GM12864 (cell line): ENCODE measurements at places on chromosomes 6 and 20.

- DNase-seq: no peak
Measured at GRCh38 chr6:126633373-126633772, 293.5 kb downstream of the CENPW start.

DNA sequence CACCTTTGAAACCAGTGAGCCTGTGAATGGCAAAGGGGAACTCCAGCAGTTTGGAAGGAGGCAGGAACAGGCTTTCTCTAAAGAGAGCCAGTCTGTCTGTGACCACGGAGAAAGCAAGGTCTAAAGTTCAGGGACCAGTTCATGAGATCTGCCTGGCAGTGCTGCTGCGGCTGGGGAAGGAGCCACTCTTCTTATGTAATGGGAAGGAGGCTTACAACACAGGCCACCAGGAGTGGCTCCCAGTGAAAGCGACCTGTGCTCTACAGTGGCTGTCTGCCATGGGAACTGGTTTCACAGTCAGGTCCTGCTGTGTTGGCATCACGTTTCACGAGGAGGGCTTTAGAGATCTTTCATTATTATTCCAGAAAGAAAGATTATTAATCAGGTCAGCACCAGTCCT lies 291.9 kb upstream of the PRDM1 start:
- DNase-seq: no peak

- no peak for DNase-seq
Measured at GRCh38 chr6:138988469-138988834, 399 bp upstream of the REPS1 start.

GRCh38 chr20:40720826-40721225 lies 31.8 kb upstream of the MAFB start:
- DNase-seq: no peak

DNA sequence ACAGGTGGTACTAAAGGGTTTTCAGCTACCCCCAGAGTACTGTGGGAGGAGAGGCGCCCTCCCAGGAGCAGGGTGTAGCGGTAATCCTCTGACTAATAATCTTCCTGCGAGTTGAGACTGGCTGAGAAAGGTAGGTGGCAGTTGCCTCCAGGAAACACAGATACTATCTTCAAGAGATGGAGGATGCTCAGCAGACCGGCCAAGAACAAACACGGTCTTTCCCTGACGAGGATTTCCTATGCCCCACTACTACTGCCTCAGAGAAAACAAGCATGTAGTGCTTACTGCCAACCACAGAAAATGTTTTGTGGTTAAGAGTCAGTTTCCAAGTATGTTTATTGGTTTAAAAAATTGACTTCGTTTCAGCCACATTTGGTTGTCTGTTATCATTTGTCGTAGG lies 26.8 kb downstream of the C6orf89 start:
- peak; percentile 71 for DNase-seq

DNA sequence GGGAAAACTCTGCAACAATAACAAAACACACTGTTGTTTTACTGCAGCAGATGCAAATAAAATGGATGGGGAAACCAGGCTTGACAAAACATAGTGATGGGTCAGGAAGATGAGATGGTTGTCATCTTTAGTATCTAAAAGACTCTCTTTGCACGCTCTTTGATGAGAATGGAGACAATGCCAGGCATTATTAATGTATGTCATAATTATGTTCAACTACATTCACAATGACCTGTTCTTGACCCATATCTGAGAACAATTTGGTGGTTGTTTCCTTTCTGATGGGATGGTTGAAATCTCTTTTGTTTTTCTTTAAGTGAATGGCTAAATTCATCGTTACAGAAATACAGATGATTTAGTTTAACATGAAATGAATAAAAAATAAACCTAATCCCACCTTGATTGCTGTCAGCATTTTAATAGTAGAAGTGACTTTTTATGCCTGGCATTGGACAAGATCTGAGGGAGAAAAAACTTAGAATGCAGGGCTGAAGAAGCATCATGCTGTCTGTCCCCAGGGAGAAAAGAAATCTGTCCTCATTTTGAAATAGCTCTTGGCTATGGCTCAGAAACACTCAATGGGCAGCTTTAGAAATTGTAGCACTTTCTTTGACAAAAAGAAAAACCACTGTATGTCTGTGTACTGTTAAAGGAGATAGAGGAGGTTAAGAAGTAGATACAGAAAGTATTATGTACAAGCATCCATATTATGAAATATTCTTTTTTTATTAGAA lies 12.4 kb upstream of the GRIK2 start:
- no peak for DNase-seq

GRCh38 chr20:41087777-41088176 lies 49.6 kb upstream of the PLCG1 start:
- DNase-seq: no peak

GRCh38 chr20:10580700-10581099 lies 93.1 kb downstream of the JAG1 start:
- no peak for DNase-seq

DNA sequence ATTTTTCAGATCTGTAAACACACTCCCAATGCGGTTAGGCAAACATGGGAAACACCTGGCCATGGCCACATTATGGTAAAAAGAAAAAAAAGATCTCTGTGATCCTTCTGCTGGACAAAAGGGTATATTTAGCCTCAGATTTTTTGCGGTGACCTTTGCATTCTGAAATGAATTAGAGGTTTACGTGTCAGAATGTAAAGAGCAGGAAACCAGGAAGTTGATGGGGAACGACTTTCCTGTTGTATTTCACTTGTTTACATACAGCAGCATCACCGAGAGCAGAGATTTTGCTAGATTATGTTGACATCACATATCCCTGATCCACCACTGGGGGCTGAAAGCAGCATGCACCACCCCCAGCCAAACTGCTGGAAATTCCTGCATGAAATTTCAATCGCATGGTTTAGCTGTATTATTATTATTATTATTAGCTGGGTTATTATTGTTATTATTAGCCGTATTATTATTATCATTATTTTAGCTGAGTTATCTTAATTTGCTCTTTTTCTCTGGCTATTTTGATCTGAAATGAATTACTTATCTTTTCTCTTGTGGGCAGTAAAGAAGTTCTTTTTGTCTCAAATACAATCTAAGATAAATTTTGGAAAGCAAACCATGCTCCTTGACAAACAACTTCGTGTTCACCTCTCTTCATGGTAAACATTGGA lies 189.4 kb downstream of the ZFP64 start:
- DNase-seq: no peak

DNA sequence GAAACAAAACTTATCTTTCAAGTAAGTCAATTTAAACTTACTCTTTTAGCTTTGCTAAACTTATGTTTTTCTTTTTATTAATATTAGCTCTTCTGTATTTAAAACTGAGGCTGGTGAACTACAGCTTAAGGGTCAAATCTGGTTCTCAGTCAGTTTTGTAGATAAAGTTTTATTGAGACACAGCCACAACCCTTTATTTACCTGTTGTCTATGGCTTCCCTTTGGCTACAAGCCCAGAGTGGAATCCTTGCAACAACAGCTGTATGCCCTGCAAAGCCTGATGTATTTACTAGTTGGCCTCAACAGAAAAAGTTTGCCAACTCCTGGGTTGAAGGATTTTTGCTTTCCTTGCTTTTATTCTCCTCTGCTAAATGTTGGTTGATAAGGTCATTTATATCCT lies 491.4 kb upstream of the RNF217 start:
- no peak for DNase-seq

- no peak for DNase-seq
Measured at GRCh38 chr6:169215201-169215681, 38.4 kb downstream of the THBS2 start.

- DNase-seq: no peak
Measured at GRCh38 chr6:73665686-73666319, 12.0 kb upstream of the SLC17A5 start.

- DNase-seq: no peak
Measured at GRCh38 chr6:102501615-102502014, 1108.1 kb downstream of the GRIK2 start.

GRCh38 chr20:2930538-2930937 lies 57.3 kb downstream of the PTPRA start:
- no peak for DNase-seq

- DNase-seq: no peak
Measured at GRCh38 chr6:14360565-14360964, 243.0 kb downstream of the CD83 start.

- no peak for DNase-seq
Measured at GRCh38 chr6:113774127-113774825, 82.9 kb upstream of the MARCKS start.

GRCh38 chr20:53080969-53081871 lies 109.1 kb downstream of the TSHZ2 start:
- DNase-seq: no peak

GRCh38 chr6:80548532-80548931 lies 442.1 kb downstream of the BCKDHB start:
- DNase-seq: no peak

DNA sequence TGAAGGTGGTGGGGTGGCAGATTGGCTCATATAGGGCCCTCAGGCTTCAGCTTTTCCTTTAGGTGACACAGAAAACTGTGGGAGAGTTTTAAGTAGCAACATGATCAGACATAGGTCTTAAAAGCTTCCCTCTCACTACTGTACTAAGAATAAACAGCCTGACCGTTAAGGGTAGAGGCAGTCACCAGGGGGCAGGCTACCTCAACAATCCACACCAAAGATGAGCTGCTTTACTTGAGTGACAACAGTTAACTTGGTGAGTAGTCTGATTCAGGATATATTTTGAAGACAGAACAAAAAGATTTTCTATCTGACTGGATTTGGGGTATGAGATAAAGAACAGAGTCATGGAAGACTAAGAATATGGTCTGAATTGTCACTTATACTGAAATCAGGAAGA lies 193.1 kb upstream of the SHLD1 start:
- DNase-seq: peak; percentile 34

DNA sequence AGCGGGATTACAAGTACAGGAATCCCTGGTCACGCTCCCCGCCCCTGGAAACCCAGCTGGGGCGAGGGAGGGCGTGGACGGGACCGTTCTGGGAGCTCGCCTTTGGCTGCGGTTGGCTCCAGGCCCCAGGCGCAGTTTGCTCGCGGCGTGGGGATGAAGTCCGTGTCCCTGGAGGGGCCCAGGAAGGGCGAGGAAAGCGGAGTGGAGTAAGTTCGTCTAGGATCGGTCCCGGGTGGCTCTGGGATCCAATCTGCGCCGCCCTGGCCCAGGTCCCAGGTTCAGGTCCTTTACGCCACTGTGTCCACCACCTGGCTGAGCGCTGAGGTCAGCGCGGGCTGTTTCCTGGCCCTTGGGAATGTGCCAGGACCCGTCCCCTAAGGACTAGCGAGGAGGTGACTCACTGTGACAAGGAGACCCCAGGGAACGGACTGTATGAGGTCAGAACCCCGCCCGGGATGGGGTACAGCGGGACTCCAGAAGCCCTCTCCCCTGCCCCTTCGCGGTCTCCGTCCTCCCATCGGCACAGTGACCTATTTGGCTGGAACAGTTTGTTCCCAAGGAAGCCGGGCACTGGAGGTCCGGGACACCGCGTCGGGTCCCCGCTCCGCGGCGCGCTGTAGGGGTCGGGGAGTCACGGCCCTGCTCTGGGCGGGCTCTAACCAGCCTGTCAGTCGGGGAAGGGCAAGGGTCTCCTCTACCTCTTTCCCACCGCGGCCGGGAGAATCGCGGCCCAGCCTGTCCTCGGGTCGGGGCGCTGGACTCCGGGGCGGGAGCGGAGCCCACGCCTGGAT lies 724 bp downstream of the CDKN1A start:
- DNase-seq: no peak

- DNase-seq: no peak
Measured at GRCh38 chr6:33197431-33198048, 2.9 kb downstream of the RXRB start.

DNA sequence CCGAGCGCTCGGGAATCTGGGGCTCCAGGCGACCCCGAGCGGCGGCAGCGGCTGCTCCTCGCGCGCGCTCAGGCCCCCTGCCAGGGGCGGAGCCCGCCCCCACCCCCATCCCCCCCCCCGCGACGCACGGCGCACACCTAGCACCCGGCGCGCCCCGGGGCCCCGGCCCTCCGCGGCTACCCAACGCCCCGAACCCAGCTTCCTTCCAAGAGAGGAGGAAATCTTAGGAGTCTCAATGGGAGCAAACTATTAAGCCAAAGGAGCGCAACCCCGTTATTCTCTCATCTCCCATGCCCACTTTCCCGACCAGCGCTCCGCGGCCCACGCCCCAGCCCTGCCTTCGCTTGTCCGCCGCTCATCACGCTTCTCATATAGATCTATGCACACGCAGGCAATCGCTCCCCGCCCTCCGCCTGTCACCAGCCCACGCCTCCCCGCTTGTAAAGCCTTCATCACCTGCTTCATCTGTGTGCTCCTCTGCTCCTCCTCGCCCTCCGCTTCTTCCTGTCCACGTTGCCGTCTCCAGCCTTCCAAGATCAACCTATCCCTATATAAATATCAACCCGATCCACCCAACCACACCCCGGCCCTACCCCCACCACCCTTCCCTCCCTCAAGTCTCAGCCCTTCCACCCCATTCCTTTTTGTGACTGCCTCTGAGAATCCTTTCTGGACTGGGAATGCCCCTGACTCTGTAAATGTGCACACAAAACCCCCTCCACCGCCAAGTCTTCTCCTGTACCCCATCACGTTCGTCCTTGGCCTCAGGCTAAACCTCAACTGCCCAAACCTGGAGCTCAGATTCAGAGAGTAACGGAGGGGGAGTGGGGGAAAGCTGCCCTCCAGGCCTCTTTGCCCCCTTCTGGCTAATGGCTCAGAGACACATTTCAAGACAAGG lies at the start of gene DLK2:
TSS of gene DLK2 (minus strand) at position 18 of the 898 bp plus-strand sequence. CDS start 723 bp downstream, outside the sequence.
- DNase-seq: no peak

GRCh38 chr6:31666337-31666965 lies 571 bp downstream of the CSNK2B start:
- no peak for DNase-seq

DNA sequence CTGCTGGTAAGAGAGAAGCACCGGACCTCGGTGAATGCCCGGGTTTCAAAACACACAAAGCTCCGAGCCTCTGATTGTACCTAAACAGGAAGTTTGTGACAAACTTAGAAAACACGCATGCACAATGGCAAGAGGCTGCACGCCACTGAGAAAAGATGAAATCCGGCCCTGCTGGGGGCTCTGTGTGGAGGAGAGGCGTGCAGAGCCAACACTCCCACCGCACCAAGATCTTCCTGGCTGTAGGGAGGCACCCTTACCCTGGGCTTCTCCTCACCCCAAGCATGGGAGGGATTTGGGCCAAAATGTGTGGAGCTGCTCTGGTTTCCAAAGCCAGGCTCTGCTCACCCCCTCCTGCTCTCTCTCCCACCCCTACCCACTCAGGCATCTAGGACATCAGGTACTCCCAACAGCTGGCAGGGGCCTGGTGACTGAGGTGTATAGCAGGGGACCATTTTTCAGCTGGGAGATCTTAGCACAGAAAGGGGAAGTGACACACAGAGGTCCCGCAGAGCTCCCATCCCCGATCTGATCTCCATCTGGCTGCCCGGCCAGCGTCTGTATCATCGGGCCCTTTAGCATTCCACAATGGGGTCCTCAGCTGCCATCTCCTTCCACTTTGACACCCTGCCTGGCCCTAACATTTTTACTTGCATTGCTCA lies 84.2 kb downstream of the TRERF1 start:
- DNase-seq: peak; percentile 73

- DNase-seq: no peak
Measured at GRCh38 chr20:21067255-21067654, 38.9 kb downstream of the LINC00237 start.

GRCh38 chr6:9999796-10000195 lies 415.1 kb downstream of the TFAP2A start:
- no peak for DNase-seq

GRCh38 chr6:155303361-155303870 lies 10.9 kb downstream of the TFB1M start:
- DNase-seq: no peak
